ENCODE measurements at places on chromosomes 2 and 18.

DNA sequence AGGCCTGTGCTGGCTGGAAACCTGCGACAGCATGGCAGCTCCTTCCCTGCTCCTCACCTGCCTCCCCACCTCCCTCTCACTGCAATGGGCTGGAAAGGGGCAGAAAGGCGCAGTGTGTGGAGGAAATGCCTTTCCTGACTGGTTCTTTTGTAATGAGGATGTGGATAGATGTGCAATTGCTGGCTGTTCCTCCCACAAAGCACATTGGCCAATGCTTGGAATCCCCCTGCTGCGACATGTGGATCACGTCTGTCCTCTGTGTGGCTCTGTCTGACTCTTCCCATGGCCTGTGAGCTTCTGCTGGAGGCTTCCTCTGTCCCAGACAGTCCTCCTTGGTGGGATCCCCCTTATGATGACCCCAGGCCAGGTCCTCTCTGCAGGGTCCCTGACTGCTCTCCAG is 172.5 kb downstream of the NCK2 start:
- no peak for DNase-seq

GRCh38 chr2:105496271-105496670 is 97.4 kb upstream of the FHL2 start:
- peak; percentile 71 for DNase-seq

DNA sequence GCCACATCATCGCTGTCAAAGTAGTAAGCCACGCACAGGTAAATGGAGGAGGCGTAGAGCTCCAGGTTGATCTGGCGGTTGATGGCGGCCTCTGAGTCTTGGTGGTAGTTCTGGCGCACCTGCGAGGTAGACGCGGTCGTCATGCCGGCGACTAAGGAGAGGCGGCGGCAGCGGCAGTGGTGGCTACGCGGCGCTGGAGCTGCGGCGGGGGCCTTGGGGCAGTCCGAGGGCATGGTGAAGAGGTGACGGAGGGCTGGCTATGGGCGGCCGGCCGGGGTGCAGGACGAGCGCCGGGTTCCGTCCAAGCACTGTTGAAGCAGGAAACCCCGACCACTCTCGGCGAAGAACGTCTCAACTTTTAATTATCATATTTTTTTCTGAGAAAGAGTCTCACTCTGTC is 12.7 kb upstream of the ZNF513 start:
- no peak for DNase-seq

DNA sequence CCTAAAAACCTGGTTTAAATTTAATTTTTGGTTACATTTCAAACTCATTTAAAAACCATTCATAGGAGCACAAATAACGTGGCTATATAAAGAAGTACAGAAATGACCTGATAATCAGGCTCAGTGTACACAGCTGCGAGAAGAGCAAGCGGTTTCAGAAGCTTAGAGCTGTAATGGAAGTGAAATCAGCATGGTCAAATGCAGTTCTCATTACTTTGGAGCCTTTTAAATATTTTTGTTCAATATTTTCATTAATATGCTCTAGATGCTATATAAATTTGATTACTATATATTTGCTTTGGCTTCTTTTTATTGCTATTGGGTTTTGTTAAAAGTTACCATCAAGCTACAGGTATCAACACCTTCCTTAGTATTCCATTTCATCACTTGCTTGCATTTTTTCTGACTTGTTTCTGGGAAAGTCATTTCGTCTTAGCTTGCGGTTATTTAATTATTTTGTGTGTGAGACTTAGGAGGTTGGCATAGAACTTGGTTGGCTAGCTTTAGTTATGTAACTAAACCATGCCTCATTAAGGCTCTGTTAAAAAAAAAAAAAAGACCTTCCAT is 58.7 kb downstream of the AFTPH start:
- no peak for DNase-seq

GRCh38 chr18:68445668-68446426 is 269.1 kb downstream of the TMX3 start:
- DNase-seq, result no peak

GRCh38 chr2:66748939-66749338 is 314.0 kb downstream of the MEIS1 start:
- DNase-seq, result no peak

DNA sequence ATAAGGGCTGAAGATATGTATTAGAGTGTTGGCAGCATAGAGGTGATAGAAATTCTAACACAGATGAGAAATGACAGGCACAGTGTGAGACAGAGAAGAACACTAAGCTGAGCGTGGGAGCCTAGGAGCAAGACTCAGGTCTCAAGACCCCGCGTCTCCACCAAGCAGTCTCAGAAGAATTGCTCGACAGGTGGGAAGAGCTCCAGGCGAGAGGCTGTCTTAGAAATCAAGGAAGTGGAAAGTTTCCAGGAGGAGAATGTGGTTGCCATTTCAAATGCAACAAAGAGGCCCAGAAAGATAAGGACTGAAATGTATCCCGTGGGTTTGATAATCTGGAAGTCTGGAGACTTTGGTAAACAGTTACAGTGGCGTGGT is 31.5 kb upstream of the CAB39 start:
- DNase-seq, result no peak

GRCh38 chr2:71849607-71850305 is 297.9 kb downstream of the CYP26B1 start:
- no peak for DNase-seq

DNA sequence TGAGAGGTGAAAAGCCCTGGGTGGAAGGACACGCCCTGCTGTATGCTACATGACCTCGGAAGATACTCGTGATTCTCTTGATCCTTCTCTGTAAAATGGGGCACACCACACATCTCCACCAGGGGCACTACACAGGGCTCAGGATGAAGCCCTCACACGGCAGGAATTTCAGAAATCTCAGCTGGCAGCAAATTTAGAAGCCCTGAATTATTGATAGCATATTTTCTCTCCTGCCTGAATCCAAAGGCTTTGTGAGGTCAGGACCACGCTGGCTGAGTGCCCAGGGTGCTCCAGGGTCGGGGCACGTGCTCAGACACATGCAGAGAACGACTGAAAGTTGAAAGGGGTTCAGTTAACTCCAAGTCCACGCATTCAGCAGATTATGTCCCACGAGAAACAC is 42.1 kb upstream of the GALR1 start:
- peak; percentile 77 for DNase-seq

DNA sequence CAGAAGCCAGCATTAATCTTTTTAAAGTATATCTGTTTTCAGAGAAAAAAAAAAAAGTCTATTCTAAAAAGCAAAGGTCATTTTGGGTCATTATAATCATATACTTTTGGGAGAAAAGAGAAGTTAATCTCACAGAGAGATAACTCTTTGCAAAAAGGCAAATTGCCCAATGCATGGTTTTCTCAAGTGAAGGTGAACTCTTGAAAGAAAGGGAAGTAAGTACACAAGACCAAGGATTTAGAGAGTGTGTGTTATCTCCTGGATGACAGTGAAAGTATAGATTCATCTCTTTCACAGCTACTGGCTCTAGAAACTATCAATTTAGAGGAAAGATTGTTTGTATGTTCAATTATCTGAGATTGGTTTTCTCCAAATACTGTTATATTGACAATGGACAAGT is 151.4 kb downstream of the CD8B2 start:
- no peak for DNase-seq

DNA sequence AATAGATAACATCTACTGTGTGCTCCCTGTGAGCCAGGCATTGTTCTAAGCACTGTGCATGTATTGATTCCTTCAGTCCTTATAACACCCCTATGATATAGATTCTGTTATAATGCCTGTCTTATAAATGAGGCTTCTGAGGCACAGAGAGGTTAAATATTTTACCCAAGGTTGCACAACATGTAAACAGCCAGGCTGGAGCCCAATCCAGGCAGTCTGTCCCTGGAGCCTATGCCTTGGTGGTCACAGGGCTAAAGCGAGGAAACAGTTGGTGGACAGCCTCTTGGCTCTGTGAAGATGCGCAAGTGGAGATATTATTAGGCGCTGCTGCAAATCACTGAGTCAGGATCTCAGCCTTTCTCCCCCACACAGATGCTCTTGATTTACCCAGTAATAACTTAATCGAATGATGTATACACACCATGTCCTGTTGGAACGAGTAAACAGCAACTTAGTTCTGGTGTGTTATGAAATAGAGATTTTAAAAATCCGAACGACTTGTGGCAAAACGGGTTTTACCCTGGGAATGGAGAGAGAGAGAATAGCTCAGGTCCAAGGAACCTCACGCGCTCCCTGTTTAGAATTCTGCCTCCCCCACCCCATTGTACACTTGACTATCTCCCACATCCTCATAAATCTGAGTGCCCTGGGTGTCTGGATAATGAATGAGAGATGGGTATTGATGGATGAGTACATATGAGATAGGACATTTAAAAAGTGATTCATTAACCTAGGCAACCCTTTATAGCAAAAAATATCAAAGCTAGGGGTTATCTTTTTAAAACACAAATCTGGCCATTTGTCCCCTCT is 231.9 kb downstream of the BCL2 start:
- DNase-seq, result no peak

GRCh38 chr2:100208141-100208770 is 65.9 kb upstream of the AFF3 start:
- DNase-seq, result no peak

- DNase-seq, result no peak
Measured at GRCh38 chr2:25833566-25833965, 44.7 kb downstream of the ASXL2 start.

DNA sequence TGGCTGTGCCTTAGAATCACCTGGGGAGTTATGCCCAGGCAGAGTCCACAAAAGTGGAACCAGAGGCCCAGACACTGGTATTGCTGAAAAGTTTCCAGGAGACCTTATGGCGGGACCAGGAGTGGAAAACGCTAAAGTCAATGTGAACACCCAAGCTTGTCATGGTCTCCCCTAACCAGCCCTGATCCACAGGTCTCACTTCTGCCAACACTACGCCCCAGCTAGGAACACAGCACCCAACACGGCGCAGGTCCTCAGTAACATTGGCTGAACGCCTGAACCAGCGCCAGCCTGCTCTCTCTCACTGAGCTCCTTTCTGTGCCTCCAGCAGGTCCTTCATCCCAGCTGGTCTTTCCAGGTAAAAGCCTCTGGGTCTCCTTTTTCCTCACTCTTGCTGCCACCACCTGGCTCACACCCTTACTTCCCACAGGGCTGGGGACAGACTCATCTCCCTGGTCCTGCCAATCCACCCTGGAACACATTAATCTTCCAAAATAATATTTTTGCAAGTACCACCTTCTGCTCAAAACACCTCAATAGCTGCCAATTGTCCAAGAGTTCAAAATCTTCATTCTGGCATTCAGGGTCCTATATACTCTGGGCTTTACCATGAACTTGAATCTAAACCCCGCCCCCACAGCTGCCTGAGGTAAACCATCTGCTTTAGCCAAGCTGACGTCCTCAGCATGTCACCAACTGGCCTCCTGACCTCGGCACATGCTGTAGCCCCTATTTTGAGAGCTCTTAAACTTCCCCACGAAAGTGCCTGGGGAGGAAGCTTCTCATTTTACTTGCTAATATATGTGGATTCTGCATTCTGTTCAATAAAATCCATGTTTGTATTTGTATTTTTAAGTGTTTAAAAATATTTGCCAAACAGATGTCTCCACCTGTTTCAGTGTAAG is 34.6 kb downstream of the ADCY3 start:
- DNase-seq, result no peak

GRCh38 chr18:46299465-46300008 is 195.4 kb downstream of the HAUS1 start:
- no peak for DNase-seq

GRCh38 chr2:141458351-141458750 is 672.5 kb downstream of the LRP1B start:
- DNase-seq, result no peak

GRCh38 chr2:212451786-212452231 is 86.8 kb downstream of the ERBB4 start:
- no peak for DNase-seq

DNA sequence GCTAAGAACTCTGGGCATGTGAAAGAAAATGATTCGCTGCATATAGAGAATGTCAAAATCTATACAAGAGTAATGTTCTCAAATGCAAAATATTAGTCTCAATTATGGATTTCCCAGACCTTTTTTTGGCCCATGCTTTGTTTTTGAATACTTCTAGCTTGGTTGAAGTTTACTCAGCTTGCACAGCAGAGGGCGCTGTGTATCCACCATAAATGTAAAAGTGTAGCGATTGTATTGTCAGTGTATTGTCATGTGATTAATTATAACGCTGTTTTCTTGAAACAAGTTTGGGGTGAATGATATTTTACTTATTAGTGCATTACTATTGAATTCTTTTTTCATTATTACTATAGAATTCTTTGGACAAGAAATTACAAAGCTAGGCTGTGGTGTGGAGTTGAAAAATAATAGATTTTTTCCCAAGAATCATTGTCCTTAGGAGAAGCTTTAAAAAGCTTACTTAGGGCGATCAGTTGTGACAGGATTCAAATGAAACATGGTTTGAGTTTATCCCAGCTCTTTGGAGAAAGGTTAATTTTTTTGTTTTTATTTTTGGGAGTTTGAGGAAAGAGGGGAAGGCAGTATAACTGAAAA is 98.3 kb downstream of the PIK3C3 start:
- peak; percentile 33 for DNase-seq

DNA sequence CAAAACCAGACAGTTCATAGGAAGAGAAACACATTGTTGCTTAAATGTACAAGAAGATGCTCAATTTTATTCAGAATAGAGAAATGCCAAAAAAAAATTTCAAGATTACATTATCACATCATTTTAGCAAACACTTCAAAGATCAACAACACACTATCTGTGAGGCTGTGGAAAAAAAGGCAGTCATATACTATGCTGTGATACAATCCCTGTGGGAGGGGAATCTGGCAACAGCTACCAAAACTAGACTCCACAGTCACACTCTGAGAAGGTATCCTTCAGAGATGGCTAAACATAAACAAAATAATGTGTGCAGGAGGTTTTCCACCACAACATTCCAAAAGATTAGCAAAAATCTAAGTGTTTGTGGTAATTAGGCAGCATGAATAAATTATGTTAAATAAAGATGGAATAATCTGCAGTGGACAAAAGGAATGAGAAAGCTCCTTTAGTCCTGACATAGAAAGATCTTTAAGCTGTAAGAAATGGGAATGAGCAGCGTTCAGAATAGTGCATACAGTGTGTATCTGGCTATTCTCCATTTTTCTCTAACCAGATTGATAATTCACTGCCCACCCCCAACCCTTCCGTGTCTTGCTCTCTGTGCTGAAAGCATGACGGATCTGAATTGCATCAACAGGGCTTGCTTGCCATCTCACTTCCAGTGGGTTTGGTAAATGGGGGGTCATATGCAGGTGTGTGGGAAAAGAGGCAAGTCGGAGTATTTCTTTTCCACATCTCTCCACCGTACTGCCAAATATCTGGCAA is 329.6 kb downstream of the MBD2 start:
- DNase-seq, result no peak

DNA sequence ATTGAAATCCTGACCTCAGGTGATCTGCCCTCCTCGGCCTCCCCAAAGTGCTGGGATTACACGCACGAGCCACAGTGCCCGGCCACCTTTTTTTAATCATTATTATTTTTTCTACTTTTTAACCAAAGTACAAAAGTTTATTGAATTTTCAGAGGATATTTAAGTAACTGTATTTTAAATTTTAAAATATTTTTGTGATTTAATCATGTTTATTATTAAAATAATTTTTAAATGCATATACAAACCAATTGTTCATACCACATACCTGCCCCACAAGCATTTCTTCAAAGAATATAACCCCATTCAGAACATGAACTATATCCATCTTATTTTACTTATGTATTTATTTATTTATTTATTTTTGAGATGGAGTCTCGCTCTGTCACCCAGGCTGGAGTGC is 163.6 kb upstream of the MAP2 start:
- no peak for DNase-seq
